ENCODE measurements at places on chromosomes 7 and 10. TPM values are rescaled to one million over a fixed set of nuclear protein-coding genes. Genes with fewer than 3 reads are reported as not detected.
A peak's percentile ranks its signal among the peaks of the same experiment; 100 is the strongest.

DNA sequence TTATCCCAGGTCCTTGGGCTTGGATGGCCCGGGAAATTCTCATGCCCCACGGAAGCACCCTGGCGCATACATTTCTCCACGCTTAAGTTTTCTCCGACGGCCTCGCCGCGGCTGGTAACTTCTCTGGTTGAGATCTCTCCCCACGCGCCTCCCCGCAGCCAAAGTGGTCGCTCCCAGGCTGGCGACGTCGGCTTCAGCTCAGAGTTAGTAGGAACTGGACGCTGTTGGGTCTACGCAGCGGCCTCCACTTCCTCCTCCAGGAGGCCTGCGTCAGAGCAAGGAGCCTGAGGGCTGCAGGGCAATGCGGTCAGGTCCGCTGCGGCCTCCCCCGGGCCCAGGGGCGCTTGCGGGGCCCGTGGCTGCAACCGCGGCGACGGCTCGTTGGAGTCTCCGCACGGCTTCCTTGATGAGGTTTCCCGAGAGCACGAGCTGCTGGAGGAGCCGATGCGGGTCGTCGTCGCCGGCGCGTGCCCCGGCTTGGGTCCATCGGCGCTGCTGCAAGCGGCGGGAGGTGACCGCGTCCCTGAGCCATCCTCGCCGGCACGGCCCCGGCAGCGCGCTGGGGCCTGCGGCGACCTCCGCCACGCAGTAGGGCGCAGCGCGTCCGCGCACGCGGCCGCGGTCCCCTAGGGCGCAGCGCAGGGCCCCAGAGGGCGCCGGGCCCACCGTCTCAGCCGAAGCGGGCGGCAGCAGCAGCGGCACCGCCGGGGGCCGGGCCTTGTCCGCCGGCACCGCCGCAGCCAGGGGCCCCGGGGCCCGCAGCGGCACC, 744 bp downstream of the FRAT2 start:
- DNase-seq = no peak

- DNase-seq = no peak
Observed at GRCh38 chr10:62050893-62051433, 149.5 kb downstream of the ARID5B start.

- DNase-seq = peak; percentile 68
Observed at GRCh38 chr10:633279-634245, 55.9 kb downstream of the DIP2C start.

The NXPH1 gene
- not detected for total RNA-seq

DNA sequence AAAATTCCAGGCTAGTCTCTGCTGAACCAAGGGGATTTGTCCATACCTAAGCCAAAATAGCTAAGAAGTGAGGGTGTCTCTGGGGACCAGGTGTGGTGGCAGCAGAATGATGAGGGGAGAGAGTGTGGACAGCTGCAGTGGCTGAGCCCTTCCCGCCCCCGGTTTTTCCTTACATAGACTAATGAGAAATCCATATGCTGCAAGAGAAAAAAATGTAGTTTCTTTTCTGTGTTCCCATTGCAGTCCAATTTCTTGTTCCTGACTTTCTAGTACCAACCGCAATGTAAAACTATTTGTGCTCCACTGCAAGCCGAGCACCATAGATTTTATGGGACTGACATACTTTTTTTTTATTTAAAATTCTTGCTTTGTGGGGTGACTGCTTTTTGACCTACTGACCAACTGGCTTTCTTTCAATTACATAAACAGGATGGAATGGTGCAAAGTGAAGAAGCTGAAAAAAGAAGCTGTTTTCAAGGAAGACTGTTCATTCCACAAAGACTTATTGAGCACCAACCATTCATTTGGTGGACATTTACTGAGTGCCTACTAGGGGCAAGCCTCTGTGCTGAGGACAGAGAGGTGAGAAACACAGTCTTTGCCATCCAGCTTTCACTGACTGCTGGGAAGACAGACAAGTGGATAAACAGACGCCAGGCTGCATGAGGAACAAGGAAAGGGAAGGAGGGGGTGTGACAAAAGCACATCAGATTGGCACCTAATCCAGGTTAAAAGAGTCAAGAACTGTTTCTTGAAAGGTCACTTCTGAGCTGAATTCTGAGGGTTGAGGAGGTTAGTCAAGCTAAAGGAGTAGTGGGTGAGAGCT, 9.8 kb downstream of the CEP41 start:
- no peak for DNase-seq

DNA sequence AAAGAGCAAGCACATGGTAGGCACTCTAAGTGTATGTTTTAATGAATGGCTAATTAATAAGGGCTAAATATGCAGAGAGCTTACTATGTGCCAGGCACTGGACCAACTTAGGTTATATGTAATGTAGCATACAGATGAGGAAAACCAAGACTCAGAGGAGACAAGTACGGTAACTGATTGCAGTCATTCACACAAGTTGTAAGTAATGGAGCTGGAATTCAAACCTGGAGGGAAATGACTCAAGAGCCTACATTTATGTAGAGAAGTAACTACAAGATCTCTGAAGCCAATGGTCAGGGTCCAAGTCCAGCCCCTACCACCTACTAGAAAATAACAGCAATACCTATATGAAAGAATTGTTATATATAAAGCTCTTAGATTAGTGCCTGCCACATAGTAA, 97.3 kb upstream of the KCNIP2 start:
- DNase-seq = no peak

The CHN2 gene
- 11.0 TPM for total RNA-seq

The ZNF365 gene
- not detected for total RNA-seq

DNA sequence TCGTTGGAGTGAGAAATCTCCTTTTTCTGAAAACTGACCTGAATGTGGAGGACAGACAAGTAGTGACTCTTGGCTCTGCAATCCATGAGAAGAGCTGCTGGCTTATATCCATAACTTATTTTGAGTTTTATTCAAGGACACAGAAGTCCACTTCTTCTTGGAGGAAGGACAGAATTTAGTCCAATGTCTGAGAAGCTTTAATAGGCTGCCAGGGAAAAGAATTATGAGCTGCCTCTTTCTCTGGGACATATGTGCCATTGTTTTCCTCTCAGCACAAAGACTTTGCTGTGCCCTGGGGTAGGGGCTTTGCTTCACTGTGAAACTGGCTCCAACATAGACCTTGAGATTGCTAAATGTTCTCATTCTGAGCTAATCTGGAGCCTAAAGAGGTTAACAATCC, 20.5 kb upstream of the AOC1 start:
- DNase-seq = no peak

DNA sequence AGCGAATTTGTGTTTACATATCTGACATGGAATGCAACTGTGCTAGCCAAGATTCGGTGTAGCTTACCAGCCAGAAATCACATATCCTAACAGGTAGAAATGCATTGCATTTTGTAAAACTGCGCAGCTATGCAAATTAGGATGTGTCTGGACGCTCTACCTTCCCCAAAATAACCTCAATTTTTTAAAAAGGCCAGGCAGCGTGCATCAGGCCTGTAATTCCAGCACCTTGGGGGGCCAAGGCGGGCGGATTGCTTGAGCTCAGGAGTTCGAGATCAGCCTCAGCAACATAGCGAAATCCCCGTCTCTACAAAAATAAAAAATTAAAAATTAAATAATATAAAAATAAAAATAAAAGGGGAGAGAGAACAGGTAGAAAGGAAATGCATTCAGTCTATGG, 305.0 kb downstream of the TYW1 start:
- no peak for DNase-seq

The ABCB4 gene
- total RNA-seq = 1.3 TPM

DNA sequence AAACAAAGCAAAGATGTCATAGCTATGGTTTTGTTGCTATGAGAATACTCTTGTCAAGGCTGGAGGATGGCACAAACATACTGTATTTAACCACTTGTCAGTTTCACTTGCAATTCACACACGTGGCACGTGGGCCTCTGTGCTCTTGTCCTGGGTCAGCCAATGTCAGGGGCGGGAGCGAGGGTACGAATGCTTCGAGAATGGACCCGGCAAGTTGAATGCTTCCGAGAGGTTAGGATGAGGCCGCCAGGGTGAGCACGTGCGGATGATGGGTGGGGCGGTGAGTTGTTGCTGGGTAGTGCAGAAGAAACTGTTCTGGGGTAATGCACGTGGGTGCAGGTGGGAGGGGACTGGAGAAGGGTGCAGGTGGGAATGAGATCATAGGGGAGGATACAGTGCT, 10.4 kb upstream of the OCM2 start:
- DNase-seq = no peak

GRCh38 chr7:1856888-1857441, 186.9 kb downstream of the ELFN1 start:
- DNase-seq = peak; percentile 59

- no peak for DNase-seq
Observed at GRCh38 chr7:66699998-66700397, 40.5 kb upstream of the RABGEF1 start.

DNA sequence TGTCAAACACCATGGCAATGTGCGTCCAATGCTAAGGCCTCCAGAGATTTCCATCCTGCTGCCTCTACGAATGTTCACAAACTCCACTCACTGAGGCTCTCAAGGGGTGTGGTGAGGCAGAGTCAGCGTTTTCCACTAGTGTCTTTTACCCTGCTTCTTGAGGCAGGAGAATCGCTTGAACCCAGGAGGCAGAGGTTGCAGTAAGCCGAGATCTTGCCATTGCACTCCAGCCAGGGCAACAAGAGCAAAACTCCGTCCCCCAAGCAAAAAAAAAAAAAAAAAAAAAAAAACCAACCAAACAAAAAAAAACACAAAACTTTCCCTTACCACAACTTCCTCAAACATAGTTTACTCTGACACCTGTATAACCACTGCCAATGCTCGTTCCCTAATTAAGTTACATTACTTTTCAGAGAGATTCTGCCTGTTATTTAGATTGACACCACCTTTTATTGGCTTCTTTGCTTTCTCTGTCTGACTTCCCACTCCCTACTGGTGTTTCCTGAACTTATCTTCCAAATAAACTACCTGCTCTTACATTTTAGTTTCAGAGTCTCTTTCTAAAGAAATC, 102.1 kb upstream of the ZNF746 start:
- peak; percentile 28 for DNase-seq

GRCh38 chr10:4062751-4063150, 277.7 kb upstream of the KLF6 start:
- DNase-seq = no peak

- no peak for DNase-seq
Observed at GRCh38 chr7:17848516-17848915, 91.8 kb downstream of the SNX13 start.

DNA sequence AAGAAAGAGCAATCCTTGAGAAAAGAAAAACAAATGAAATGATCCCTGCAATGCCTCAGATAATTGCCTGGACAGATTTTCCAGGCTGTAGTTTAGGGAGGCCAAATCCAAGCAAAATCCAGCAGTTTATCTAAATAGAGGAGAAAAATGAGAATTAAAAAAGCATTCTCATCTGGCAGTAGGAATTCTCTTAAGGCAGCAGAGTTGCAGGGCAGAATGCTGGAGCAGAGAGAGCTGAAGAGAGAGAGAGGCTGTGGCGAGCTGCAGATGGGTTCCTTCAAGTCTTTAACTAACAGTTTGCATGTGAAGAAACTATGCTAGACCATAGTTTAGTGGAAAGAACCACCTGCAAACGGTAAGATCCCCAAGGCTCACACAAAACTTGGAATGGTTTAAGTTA, 6.0 kb upstream of the LIPA start:
- DNase-seq = no peak

The NYAP1 gene
- 1.2 TPM for total RNA-seq

GRCh38 chr10:30114401-30114800, 55.0 kb upstream of the JCAD start:
- no peak for DNase-seq

DNA sequence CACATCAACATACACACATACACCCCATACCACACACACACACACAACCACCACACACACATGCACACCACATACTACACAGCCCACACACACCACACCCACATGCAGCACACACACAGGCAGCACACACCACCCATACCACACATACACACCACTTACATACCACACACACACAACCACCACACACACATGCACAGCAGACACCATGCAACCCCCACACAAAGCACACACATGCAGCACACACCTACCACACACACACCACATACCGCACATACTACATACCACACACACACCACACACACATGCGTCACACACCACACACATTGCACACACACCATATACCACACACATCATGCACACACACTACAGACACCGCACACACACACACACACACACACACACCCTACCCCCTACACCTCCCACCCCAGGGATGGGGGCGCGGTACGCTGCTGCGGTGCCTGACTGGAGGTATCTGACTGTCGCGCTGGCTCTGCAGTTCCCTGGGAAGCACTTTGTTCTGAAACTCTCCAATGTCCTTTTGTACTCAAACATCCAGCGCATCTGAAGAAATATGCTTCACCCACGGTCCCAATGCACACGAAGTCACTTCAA, 5.4 kb upstream of the TRPV6 start:
- DNase-seq = peak; percentile 60

DNA sequence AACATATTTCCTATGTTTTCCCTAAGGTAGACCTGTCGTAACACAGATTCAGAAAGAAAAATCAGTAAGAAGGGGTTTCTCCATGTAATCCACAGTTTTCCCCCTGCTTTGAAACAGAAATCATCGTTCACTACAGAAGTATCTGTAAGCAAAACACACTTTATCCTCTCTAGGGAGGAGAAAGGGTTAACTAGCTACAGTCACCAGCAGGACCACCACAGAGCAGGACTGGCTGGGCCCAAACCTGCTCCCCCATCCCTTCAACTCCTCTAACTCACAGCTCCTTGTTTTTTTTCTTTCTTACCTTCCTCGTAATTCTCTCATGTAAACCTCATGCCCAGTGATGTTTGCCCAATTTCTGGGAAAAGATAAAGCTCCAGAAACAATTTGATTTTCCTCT, 167.7 kb downstream of the RAPGEF5 start:
- no peak for DNase-seq

The LRRTM3 gene
- total RNA-seq = not detected

GRCh38 chr7:131688738-131689661, 132.6 kb upstream of the PODXL start:
- DNase-seq = no peak

GRCh38 chr10:44685220-44685619, 225.9 kb upstream of the TMEM72 start:
- DNase-seq = no peak

DNA sequence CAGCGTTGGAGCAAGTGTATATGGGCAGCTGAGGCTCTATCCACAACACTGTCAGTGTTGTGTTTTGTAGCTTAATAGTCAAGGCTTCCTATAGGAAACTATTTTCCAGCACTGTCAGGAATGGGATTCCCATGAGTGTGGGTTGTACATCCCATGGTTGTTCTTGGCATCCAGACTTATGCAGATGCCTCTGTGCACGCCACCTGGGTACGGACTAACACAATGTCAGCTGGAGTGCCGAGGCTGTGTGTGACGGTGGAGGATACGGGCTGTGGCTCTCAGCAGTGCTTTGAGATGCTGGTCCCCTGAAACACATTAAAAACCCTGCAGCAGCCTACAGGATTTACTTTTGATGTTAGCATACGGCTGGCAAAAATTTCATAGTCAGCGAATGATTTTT, 350.0 kb downstream of the ACTR3B start:
- no peak for DNase-seq

- no peak for DNase-seq
Observed at GRCh38 chr10:113444766-113445365, 108.0 kb upstream of the HABP2 start.

The SLC13A1 gene
- total RNA-seq = not detected

The CPA2 gene
- 2.2 TPM for total RNA-seq

- no peak for DNase-seq
Observed at GRCh38 chr10:121741248-121741792, 143.1 kb upstream of the FGFR2 start.
